ENCODE measurements at places on chromosomes 16 and 17.

DNA sequence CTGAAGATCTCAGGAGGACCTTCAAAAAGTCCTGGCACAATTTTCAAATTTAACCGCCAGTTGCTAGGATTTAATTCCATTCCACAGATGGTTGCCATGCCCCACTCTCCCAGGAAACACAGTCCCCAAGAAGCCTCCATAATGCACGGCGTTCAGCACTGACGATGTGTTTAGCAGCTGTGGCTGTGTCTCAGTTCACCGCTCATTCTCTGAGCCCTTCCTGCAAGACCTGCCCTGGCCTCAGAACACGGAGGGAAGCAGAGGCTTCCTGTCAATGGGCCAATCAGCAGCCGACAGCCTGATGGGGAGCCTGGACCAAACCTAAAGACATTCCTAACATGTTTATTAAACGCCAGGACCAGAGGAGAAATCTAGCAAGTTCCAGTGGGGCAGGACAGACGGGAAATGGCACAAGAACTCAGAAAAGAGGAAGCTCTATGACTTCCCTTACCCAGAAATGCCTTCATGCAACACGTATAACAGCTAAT is 4.9 kb downstream of the MYLK3 start:
- DNase-seq, result peak; percentile 74

- no peak for DNase-seq
Observed at GRCh38 chr16:69830534-69831211, 68.5 kb downstream of the WWP2 start.

DNA sequence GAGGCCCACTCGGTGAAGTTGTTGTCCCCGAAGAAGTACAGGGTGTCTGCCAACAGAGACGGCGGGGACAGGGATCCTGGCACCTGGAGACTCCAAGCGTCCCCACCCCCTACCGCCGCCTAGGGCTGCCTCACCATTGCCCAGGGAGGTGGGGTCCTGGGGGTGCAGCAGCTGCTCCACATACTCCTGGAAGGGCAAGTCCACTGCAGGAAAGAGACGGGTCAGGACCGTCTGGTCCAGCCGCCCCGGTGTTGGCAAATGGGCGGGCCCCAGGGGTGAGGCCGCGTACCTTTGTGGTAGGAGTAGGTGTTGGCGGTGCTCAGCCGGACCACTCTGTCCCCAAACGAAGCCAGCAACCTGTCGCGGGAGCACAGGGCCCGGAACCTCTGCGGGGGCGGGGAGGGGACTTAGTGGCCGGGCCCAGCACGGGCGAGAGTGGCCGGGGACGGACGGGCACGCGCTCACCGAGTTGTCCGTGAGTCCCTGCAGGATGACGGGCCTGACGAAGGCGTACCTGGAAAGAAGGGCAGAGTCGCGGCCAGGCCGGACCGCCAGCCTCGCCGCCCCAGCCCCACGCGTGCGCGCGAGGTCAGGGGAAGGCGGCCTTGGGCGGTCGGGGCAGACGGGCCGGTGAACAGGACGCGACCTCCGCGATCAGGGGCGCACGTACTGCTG is 601 bp downstream of the JMJD8 start:
- no peak for DNase-seq

DNA sequence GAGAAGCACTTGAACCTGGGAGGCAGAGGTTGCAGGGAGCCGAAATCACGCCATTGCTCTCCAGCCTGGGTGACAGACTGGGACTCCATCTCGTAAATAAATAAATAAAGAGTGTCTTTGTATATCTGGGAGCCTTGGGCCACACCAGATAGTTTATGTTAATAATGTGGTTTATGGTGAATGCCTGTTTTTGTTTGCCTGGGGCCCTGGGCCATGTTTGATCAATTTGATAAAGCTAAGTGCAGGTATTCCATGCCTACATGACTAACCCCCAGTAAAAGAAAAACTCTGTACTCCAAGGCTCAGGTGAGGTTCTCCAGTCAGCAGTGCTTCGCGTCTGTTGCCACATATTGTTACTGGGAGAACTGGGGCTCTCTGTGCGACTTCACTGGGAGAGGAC is 15.1 kb downstream of the SCIMP start:
- DNase-seq, result no peak

DNA sequence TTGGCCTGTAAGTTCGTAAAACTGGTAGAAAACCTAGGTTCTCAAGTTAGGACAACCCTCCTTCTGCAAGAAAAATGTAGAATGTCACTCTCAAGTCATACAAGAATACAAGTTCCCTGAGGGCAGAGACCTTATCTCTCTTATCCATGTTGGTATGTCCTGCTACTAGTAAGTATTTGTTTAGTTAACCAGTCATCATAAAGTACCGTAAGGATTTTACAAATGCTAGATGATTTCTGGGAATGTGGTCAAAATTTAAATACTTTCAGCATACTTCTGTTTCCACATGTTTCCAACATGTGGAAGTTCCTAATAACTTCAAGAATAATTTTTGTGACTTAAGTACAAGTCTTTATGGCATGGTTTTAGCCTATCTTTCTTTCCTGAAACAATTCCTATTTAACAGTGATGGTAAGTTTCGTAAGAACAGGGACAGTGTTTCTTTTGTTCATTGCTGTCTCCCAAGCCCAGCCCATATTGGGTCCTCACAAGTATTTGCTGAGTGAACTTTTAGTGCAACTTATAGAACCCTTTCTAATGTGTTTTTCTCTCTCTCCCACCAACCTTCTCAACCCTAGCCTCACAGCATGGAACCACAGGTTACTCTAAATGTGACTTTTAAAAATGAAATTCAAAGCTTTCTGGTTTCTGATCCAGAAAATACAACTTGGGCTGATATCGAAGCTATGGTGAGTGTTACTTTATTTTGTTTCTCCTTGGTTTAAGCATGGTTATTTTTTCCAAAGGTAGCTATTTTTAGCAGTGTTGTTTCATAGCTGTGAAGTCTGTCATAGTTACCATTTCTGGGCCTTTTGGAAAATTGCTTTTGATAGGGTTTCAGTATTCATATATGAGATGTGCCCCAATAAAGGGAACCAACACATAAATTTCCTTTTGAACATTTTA is 4.5 kb downstream of the NBR1 start:
- DNase-seq, result peak; percentile 62

GRCh38 chr16:8108991-8109509 is 481.3 kb downstream of the TMEM114 start:
- DNase-seq, result no peak

GRCh38 chr17:29089601-29090044 is 46.7 kb downstream of the PIPOX start:
- DNase-seq, result no peak

DNA sequence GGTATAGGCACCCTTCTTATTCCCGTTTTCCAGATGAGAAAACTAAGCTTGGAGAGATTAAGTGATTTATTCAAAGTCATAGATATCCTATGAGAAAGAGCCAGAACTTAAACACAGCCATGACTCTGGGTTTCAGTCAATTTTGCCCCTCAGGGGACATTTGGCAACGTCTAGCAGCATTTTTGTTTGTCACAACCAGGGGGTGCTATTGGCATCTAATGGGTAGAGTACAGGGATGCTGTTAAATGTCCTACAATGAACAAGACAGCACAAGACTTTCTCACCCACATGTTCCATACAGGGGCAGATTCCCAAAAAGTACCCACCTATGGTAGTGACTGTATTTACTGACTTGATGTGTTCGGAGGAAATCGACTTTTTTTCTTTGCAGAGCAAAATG is 4.8 kb upstream of the SHISA9 start:
- DNase-seq, result no peak

- no peak for DNase-seq
Observed at GRCh38 chr17:14935845-14936485, 329.2 kb downstream of the PMP22 start.

DNA sequence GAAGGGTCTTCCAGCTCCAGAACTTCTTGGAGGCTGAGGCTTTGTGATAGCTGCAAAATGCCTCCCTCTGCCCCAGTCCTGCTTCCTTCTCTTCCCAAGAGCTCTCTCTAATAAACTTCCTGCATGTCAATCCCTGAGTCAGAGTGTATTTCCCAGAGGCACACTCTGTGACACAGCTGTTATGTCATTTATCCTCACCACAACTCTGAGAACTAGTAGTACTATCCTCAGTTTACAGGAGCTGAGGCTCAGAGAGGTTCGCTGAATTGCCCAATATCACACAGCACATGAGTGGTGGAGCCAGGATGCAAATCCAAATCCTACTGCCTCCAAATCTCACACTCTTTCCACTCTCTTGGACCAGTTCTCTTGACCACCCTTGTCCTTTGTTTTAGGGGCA is 20.0 kb downstream of the UNC45B start:
- DNase-seq, result no peak

GRCh38 chr17:45145035-45145389 is 3.3 kb upstream of the HEXIM1 start:
- DNase-seq, result no peak

DNA sequence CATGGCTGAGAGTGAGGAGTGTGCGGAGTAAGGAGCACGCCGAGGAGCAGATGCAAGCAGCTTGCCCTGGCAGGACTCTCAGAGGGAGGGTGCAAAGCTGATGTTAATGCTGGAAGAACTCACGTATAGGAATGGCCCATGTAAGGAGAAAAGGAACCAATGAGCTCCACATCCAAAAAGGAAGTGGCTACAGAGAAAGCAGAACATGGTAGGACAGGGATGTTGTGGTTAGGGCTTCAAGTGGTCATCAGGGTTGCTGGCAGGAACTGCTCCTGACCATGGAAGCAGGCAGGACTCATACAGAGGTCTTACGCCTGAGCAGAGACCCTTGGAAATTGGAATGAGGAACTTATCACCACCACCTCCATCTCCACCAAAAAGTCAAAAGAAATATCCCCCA is 5.2 kb downstream of the MYO1D start:
- DNase-seq, result no peak

- no peak for DNase-seq
Observed at GRCh38 chr17:1174263-1174880, 5.4 kb downstream of the ABR start.

DNA sequence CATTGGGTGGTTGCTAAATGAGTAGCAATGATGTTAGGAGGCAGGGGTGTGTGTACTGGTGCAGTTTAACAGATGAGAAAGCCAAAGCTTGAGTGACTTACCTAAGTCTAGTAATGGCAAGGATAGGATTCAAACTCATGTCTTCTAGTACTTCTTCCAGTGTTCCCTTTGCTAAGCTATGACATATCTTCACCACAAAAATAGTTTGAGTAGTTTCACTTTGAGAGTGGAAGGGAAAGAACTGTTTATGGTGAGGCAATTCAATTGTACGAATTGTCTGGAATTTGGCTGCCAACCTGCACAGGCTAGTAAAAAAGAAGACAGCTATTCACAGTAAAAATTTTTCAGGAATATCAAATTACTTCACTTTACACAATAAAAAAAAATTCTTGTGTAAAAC is 138.0 kb downstream of the NLK start:
- DNase-seq, result peak; percentile 16

GRCh38 chr16:12411516-12411915 is 392.2 kb downstream of the CPPED1 start:
- no peak for DNase-seq

DNA sequence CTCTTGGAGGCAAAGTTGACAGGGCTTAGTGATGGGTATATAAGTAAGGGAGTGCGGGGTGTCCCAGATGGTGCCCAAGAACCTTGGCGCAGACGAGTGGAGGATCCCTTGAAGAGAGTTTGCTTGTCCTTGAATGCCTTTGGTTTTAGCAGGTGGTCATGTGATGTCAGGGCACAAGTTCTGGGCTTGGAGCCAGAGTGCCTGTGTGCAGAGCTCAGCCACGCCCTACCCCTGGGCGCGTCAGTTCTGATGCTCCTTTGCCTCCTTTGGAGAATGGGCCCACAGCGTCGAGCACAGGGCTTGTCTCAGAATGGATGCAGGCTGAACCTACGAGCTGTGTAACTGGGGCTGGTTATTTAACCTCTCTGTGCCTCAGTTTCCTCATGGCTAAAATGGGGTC is 412.2 kb upstream of the EEF2KMT start:
- DNase-seq, result no peak

- DNase-seq, result no peak
Observed at GRCh38 chr17:53543472-53543871, 279.3 kb upstream of the KIF2B start.

- DNase-seq, result no peak
Observed at GRCh38 chr17:27362909-27363308, 69.0 kb downstream of the WSB1 start.

GRCh38 chr16:23754594-23755483 is at the start of gene CHP2:
CHP2 (plus strand) TSS chr16:23755026; CDS start chr16:23755050, 24 bp downstream.
- peak; percentile 16 for DNase-seq

GRCh38 chr17:50311112-50311460 is 34.8 kb upstream of the XYLT2 start:
- DNase-seq, result no peak

DNA sequence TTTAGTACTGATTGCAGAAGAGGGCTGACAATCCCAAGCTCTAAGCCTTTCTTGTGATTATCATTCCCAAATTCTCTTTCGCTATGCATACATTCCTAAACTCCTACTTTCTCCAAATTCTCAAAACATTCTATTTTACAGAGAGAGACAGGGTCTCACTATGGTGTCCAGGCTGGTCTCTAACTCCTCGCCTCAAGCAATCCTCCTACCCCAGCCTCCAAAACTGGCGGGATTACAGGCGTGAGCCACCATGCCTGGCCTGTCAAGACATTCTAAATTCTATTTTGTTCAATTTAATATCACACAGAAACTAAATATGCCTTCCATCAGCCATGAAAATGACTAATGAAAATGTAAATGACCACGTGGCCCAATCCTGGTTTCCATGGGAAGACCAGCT is 39.8 kb downstream of the ANKRD11 start:
- DNase-seq, result no peak

DNA sequence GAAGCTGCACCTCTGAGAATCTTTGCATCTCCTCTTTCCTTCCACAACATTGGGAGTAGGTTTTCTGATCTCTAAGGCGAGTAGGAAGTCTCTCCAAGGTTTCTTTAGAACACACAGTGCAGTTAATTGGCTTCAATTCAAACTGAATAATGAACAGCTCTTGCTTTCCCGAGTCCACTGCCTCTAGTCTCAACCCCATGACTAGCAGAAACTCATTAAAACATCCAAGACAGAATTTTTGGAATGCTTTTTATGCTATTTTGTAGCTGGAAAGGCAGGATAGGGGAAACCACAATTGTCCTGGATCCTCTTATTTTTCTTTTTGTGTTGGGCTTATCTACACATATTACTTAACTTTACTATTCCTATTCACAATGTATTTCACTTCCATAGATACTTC is 206.6 kb downstream of the CDH8 start:
- peak; percentile 25 for DNase-seq

- no peak for DNase-seq
Observed at GRCh38 chr16:13680021-13680889, 239.7 kb upstream of the ERCC4 start.

GRCh38 chr17:7515911-7516610 is 31.9 kb downstream of the POLR2A start:
- DNase-seq, result no peak

GRCh38 chr17:75826561-75827307 is 17.5 kb downstream of the UNC13D start:
- DNase-seq, result no peak

- DNase-seq, result no peak
Observed at GRCh38 chr17:68701046-68701445, 99.9 kb upstream of the FAM20A start.

- no peak for DNase-seq
Observed at GRCh38 chr16:13083681-13084080, 182.3 kb downstream of the SHISA9 start.

- DNase-seq, result no peak
Observed at GRCh38 chr16:77571115-77571862, 136.5 kb upstream of the ADAMTS18 start.

All from GM03348 (cell line).